T-helper 1 cell (primary cell): ENCODE measurements at places on chromosomes 4 and X.

DNA sequence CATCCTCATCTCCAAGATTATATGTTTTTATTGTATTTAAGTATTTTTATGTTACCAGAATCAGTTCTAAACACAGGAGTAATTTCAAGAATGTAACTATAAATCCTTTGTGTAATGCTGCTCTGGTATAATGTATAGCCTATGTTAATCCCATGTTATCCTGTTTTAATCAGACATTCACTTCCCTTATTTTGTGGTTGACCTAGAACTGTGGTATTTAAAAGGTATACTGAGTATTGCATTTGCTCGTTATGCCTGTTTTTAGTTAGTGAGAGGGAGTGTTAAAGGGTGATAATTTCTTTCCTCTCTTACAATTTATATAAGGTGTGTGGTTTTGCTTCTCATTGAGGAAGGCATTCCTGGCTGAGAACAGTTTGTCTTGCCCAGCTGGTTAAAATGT lies 26.2 kb downstream of the MTM1 start:
- no peak for DNase-seq

DNA sequence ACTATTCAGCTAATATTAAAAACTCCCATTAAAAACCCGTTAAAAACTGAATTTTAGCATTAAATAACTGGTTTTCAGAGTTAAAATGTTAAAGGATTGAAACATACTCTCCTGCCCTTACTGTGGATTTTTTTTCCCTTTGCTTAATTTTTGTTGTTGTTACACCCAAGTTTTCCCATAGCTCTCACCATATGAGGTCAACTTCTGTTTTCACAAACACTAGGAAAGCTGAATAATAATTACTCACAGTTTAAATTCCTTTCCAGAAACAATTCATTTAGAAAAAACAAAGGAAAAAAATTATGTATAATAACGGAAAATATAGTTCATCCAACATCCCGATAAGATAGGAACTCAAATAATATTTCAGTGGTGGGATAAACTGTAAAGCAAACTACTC lies 129.0 kb downstream of the PPP3CA start:
- DNase-seq: no peak

DNA sequence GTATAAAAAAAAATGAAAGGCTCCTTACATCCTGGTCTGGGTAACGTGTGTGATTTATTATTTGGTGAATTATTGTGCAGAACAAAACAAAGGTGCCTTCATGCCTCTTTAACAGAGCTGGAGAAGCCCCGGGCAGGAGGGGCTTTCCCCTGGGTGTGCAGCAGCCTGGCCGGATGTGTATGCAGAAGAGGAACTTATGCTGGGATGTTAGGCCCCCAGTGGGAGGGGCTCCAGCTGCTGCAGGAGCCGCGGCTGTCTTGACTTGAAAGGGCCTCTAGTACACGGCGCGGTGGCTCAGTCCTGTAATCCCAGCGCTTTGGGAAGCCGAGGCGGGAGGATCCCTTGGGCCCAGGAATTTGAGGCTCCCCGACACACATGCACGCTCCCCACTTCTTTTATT lies 16.0 kb downstream of the CCNQ start:
- peak; percentile 38 for DNase-seq

- DNase-seq: no peak
These were observed 74.4 kb upstream of the IRF2 start for GRCh38 chr4:184548648-184549341.

DNA sequence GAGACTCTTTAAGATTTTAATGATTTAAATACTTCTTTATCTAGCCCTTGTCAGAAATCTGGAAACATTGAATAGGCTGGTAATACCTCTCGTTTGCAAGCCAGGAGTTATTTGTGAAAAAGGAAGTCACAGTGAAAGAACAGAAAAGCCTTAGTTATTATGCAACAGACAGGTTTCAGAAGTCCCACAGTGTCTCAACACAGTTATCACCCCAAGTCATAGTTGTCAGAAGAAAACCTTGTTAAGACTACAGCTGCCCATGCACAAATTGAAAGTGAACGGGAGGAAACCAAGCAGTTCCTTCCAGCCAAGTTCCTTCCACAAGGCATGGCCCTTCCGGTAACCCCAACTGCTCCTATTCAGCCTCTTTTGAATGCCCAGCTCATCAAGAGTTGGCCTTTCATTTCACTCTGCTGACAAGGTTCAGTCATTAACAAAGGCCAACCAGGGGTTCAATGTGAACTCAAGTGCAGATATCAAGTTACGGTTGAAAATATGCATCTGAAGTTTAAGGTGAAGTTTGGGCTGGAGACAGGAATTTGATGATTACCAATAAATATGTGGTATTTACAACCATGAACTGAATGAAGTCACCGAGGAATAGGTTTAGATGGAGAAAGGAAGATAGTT lies 15.6 kb downstream of the ALPK1 start:
- no peak for DNase-seq

DNA sequence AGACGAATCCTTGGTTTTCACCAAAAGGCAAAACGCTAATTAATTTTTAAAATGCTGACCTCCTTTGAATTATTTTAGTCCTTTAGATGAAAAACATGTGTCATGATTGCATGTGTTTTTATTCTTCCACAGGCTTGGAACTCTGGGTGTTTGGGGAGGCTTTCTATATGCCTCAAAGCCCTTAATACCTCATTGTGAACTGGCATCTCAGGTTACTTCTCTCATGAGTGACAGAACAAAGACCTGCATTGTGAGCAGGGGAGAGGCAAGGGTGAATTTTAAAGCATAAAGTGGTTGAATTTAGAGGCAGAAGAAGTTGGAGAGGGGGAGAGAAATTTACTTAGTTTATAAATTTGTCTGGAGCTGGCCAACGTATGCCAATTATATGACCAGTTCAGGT lies 119.5 kb downstream of the ARSF start:
- DNase-seq: no peak

- no peak for DNase-seq
These were observed 9.2 kb downstream of the WDR1 start for GRCh38 chr4:10107111-10108091.

GRCh38 chrX:154396973-154397887 lies 947 bp upstream of the RPL10 start:
- no peak for DNase-seq

- DNase-seq: no peak
These were observed 33.9 kb downstream of the WDR1 start for GRCh38 chr4:10082459-10083272.

- no peak for DNase-seq
These were observed 8.1 kb downstream of the ANXA5 start for GRCh38 chr4:121688701-121689100.

- no peak for DNase-seq
These were observed 119.4 kb downstream of the SMIM20 start for GRCh38 chr4:26033389-26033788.

DNA sequence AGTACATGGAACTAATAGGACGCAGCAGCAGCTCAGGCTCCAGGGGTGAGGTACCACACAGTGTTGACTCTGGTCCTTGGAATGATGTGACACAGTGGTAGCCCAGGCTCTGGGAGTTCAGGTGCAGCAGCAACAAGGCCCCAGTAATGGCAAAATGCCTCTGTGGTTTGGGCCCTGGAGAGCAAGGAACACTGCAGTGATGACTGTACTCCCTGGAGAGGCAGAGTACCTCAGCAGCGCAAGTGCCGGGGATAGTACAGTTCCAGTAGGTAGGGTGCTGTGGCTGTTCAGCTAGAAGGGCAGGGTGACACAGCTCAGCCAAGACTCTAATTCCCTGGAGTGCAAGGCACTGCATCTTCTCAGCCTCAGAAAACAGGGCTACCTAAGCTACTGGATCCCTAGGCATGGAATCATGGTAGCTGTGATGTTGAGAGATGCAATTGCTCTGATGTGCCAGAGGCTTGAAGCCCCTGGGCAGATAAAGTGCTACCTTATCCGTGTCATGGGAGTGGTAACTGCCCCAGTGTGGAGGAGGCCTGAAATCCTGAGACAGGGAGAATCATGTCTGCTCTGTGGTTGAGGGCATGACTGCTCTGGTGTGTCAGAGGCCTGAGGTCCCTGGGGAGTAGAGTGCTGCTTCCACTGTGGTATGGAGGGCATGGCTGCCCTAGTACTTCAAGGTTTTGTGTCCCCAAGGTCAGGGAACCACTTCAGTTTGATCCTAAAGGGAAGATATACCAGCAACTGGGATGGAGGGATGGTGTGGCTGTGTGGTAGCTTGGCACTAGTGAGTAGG lies 55.2 kb downstream of the AREG start:
- no peak for DNase-seq

- peak; percentile 16 for DNase-seq
These were observed 507.9 kb downstream of the MID1IP1 start for GRCh38 chrX:39309018-39309635.

- DNase-seq: no peak
These were observed 378.9 kb downstream of the PPP1R2C start for GRCh38 chrX:42398967-42399631.

DNA sequence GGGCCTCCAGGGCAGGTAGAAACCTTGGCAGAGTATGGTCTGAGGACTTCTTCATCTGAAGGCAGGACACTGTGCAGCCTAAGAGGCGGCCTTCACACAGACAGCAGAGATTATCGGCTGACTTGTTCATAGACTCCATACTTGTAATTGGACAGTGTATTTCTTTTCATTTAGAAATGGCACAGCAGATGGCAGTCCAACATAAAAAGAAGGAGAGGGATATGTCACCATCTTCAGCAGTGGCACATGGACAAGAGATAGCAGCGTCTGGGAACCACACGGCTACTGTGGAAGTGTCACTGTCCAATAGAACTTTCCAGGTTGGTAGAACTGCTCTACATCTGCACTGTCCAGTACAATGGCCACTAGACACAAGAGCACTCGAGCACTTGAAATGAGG lies 21.7 kb upstream of the GEMIN8 start:
- no peak for DNase-seq
